ENCODE measurements at places on chromosomes 6 and 20. TPM values are rescaled to one million over a fixed set of nuclear protein-coding genes. Genes with fewer than 3 reads are reported as not detected.

Gene LRFN2
- total RNA-seq, result not detected

Gene APOBEC2
- total RNA-seq, result not detected

Gene NOX3
- total RNA-seq, result not detected

Gene PLCB1
- 19.0 TPM for total RNA-seq

Gene THEMIS
- total RNA-seq, result under 0.01 TPM

Gene MRAP2
- not detected for total RNA-seq

Gene DCDC2
- under 0.01 TPM for total RNA-seq

Gene PTK6
- total RNA-seq, result under 0.01 TPM

Gene OR2B6
- total RNA-seq, result not detected

Gene TGM3
- not detected for total RNA-seq

Gene C20orf144
- under 0.01 TPM for total RNA-seq

Gene MYBL2
- 11.7 TPM for total RNA-seq

Gene PAX1
- total RNA-seq, result not detected

Gene RBM24
- 32.4 TPM for total RNA-seq

Gene AK9
- 3.5 TPM for total RNA-seq

Gene C4B
- total RNA-seq, result 9.9 TPM

Gene OR12D3
- not detected for total RNA-seq

Gene CALHM5
- total RNA-seq, result 7.7 TPM

Gene KHDC1
- 3.9 TPM for total RNA-seq

Gene RHAG
- not detected for total RNA-seq

Gene EPPIN
- not detected for total RNA-seq

Gene TPX2
- 35.4 TPM for total RNA-seq

Gene PBOV1
- not detected for total RNA-seq

Gene NKAPL
- 1.7 TPM for total RNA-seq

Gene RAET1G
- 1.3 TPM for total RNA-seq

Gene PKHD1
- not detected for total RNA-seq

Gene MYMX
- not detected for total RNA-seq

Gene NCOA6
- 8.6 TPM for total RNA-seq

Gene PRPF6
- 53.8 TPM for total RNA-seq

Gene SOBP
- total RNA-seq, result 1.9 TPM

Gene BCAS1
- under 0.01 TPM for total RNA-seq

Gene LGSN
- 0.32 TPM for total RNA-seq

Gene PHACTR1
- total RNA-seq, result 0.43 TPM

Gene LST1
- not detected for total RNA-seq

Gene ADGRF5
- 0.86 TPM for total RNA-seq

Gene UNC5CL
- under 0.01 TPM for total RNA-seq

Gene POM121L2
- not detected for total RNA-seq

Data from fibroblast of villous mesenchyme (primary cell).